ENCODE measurements at places on chromosomes 11 and 22.

DNA sequence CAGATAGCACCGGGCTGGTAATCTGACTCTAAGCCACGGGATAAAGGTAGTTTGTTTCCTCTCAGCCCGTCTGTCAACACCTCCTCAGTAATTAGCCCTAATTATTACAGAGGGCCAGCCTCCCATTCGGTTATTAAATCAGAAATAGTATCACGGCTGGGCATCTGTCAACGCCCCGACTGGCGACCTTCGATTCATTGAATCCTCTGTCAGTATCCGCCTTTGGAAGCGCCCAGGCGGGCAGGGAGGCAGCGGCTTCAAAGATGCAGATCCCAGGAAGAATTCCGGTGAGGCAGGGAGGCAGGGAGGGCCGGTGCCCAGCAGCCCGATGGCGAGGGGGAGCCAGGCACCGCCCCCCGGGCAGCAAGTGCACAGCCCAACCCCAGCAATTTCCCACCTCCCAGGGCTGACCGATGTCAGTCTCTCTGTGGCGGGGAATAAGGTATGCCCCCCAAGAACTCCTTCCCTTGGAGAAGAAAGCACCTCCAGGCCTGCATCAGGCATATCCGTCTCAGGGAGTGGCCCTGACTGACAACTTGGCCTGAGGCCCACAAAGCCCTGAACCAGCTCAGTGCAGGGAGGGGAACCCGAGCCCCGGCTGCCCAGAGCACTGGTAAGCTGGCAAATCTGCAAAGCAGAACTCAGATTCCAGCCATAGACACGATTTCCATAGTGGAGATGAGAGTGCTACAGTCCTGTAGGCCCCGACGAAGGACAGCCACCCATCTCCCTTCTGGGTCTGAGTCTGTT lies 11.4 kb downstream of the GNB1L start:
- DNase-seq: no peak

GRCh38 chr11:130588471-130588870 lies 140.0 kb downstream of the ADAMTS15 start:
- DNase-seq: no peak

GRCh38 chr11:17890325-17890724 lies 122.5 kb downstream of the SERGEF start:
- DNase-seq: no peak

GRCh38 chr11:95922536-95923438 lies 1.1 kb downstream of the MTMR2 start:
- DNase-seq: no peak

DNA sequence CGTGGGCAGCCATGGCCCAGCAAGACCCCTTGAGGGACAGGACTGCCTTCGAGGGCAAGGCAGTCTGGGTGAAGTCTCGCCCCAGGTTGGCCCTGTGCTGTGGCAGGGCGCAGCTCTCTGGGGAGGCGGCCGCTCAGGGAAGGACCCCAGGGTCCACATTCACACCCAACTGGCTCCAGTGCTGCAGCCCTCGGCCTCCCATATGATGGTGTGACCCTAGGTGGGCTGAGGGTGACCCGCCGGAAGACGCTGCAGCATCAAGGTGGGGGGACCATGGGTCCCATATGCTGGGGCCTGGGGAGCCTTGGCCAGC lies 28.0 kb upstream of the CCDC188 start:
- no peak for DNase-seq

DNA sequence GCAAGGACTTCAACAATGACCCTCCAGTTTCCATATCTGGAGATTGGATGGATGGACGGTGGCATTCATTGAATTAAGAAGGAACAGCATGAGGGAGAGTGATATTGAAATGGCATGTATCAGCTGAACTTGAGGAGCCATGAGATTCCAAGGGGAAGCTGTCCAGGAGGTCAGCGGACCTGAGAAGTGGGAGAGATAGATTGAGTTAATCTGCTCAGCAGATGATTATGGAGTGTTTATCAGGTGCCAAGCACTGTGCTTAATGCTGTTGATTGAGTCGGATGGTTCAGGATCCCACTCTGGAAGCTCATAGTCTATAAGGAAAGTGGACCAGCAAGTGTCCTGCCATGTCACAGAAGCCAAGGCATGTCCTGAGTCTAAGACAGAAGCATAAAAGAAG lies 581.3 kb downstream of the INSC start:
- no peak for DNase-seq

DNA sequence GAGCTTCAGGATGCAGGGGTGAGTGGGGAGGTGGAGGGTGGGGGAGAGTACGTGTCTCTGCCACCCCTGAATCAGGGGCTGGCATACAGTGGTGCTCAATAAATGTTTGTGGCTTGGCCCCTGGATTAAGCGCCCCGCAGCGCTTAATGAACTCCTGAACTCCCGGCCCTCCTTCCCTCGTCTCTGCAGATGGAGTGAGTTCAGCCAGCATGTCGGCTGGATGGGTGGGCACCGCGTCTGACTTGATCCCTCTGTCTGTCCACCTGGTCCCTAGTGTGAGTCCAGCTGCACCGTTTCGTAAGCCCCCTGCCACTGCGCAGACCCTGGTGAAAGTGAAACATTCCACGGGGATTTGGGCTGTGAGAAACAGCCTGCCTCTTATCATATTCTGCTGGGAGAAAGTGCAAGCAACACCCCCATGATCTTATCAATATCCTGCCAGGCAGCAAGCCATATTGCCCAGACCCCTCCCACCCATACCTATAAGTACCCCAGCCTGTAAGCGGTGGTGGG lies 12.0 kb upstream of the MRGPRD start:
- DNase-seq: peak; percentile 54

- DNase-seq: no peak
Measured at GRCh38 chr11:93952082-93952780, 68.9 kb upstream of the HEPHL1 start.

- DNase-seq: no peak
Measured at GRCh38 chr22:36840106-36840505, 20.7 kb upstream of the NCF4 start.

DNA sequence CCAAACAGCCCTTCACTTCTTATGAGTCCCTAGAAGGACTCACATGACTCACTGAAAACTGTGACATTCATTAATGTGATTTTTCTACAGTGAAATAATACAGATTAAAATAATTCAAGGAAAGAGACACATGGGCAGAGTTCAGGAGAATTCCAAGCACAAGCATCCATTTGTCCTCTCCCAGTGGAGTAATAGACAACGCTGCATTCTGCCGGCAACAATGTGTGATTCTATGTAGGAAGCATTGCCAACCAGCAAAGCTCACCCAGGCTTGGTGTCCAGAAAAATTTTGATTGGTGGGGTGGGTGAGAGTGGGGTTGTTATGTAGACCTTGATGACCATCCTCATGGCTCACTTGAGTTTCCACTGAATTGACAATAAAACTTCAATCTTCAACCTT lies 123.9 kb downstream of the VPREB1 start:
- DNase-seq: no peak

- DNase-seq: no peak
Measured at GRCh38 chr11:44787070-44787469, 60.3 kb downstream of the TSPAN18 start.

GRCh38 chr11:121683791-121684190 lies 231.0 kb upstream of the SORL1-AS1 start:
- no peak for DNase-seq

- no peak for DNase-seq
Measured at GRCh38 chr11:73389916-73390315, 13.7 kb downstream of the RELT start.

- DNase-seq: peak; percentile 72
Measured at GRCh38 chr11:134261626-134262488, 8.5 kb downstream of the ACAD8 start.

- DNase-seq: no peak
Measured at GRCh38 chr11:98153752-98154151, 867.0 kb upstream of the CNTN5 start.

GRCh38 chr11:83678831-83679584 lies 392.8 kb upstream of the CCDC90B start:
- no peak for DNase-seq

GRCh38 chr11:83072350-83073242 lies 899 bp upstream of the RAB30 start:
- DNase-seq: no peak

GRCh38 chr11:91023731-91024130 lies 800.9 kb upstream of the CHORDC1 start:
- DNase-seq: no peak

DNA sequence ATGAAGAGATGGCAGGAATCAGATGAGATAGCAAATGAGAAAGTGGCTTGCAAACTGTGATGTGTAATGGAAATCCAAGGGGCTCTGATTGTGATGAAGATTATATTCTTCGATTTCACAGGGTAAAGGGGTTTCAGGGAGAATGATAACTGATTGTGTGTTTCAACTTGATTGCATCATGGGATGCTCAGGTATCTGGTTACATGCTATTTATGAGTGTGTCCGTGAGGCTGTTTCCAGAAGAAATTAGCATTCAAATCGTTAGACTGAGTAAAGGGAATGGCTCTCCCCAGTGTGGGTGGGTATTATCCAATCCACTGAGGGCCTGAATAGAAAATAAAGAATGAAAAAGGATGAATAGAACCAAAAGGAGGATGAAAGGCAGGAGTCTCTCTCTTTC lies 278.7 kb upstream of the LARGE1 start:
- DNase-seq: no peak

DNA sequence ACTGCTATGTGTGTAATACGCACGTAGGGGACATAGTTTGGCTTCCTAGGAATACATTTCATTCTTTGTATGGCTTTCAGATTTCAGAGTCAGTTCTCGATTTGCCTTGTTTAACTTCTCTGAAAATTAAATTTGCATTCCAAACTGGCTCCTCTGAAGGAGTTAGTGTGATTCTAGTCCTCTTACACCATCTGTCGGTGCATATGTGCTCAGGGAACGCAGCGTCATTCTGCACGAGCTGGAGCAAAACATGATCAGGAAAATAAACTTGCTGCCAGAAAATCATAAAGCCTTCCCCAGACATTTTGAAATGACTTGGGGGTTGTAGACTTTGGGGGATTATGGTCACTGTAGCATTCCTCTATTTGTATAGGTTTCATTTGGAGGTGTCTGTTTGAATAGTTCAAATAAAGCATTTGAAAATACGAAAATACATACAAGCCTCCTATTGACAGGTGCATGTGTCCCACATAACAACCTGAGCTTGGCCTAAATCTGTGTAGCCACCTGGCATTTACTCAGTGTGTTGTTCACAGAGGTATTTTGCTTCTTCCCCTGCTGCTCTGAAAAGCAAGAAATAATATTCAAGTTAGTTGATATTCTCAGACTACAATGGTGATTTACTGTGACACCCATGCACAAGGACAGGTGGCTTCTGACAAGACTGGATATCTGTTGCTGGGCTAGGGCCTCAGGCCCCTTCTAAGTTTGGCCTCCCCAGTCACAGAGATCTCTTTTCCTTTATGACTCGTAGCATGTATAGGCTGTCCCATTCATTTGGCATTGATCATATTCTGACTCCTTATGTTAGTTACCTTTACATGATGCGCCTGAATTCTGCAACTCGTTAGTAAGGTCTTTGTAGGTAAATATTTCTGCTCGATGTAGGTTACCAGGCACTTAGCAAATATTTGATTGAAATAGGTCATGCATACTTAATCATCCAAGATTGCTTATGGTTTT lies 81.6 kb upstream of the SORL1-AS1 start:
- no peak for DNase-seq

GRCh38 chr11:104573441-104573990 lies 324.7 kb downstream of the CASP12 start:
- DNase-seq: no peak

DNA sequence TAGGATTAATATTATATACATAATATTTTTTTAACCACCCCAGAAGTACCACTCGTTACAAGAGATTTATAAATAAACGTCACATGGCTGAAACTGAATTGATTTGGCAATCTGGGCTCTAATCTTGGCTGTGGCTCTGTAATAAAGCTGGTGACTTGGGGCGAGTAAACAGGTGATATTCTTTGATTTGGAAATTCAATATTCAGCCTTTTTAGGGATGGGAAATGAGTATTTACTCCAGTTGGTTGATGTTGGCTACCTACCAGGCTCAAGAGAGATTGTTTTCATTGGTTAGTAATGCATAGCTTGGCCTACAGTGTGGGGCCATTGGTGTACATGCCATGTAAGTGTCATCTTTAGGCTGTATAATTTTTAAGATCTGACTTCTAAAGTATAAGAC lies 117.7 kb upstream of the SORL1-AS1 start:
- no peak for DNase-seq

- no peak for DNase-seq
Measured at GRCh38 chr11:72828692-72829101, 14.5 kb downstream of the ATG16L2 start.

DNA sequence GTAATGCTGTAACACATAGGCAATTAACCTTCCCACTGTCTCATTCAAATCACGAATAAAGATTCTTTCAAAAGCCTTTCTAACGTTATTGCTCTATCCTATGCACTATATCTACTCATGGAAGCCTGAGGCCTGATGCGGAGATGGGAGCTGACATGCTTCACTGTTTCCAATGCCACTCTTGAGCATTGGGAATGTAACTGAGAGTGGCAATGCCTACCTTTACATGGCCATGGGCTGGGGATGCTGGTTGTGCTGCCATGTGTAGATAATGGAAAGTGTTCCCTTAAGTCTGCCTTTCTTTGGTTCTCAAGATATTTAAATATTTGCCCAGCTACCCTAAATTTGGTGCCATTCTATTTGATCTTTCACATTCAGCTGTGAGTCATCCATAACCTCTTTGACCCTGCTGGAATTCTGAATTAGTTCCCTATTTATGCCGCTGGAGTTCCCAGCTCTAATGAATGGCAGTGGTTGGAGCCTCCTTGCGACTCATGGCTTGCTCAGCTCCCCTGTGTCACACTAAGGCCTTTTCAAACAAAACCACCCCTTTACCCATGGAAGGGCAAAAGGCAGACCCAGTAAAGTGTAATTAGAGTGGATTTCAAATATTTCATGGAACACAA lies 21.4 kb upstream of the DKK3 start:
- DNase-seq: no peak

GRCh38 chr22:22159384-22159783 lies 85.2 kb upstream of the VPREB1 start:
- DNase-seq: no peak

DNA sequence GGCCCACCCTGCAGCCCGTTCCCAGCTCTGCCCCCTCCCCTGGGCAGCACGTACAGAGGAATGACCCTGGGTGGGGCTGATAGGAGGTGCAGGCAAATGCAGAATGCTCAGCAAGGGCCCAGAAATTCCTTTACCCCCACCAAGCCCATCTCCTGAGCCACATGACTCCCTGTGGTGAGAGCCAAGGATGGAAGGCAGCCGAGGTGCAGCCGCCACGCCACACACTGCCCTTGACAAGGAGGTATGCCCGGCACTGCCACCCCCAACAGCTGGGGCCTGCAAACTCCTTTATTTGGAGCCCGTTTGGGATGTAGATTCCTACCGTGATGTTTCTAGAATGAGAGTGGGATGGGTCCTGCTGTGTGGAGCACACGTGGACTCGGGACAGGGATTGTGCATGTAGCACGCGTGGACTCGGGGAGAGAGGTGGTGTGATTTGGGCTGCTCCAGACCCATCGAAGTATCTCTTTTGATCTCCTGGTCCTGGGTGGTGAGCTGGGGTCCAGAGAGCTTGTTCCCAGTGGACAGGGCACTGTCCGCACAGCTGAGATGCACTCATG lies 12.9 kb downstream of the GTSE1 start:
- no peak for DNase-seq

Measured in activated effector memory CD4-positive, alpha-beta T cell treated with anti-CD3 and anti-CD28 coated beads, Interleukin-2, amount 50 U/mL, for 16 hours (primary cell).